ENCODE measurements at places on chromosomes 16 and 17. TPM values are rescaled to one million over a fixed set of nuclear protein-coding genes. Genes with fewer than 3 reads are reported as not detected.

The MBTPS1 gene
- total RNA-seq = 116 TPM

GRCh38 chr17:31074772-31075555 is 19.8 kb upstream of the NF1 start:
- ATAC-seq = peak; percentile 34

GRCh38 chr17:16908273-16908672 is 63.6 kb downstream of the TNFRSF13B start:
- ATAC-seq = no peak

DNA sequence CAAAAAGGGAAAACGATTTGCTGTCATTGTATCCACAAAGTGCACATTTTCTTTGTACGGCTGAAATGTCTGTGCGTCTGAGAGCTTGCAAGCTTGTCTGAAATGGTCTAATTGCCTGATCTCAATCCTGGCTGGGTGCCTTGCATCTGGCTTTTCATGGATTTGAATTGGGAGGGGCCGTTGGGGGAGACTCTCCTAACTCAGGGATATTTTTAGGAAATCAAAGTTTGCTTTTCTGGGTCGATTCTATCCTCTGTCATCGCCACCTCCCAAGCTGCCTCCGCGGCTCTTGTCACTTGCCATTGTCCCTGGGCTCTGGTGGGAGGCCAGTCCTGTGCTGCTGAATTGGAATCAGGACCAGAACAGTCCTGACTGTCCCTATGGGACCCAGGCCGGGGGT is 33.3 kb upstream of the MGAT5B start:
- ATAC-seq = no peak
